ENCODE measurements at places on chromosomes 11 and 22.

DNA sequence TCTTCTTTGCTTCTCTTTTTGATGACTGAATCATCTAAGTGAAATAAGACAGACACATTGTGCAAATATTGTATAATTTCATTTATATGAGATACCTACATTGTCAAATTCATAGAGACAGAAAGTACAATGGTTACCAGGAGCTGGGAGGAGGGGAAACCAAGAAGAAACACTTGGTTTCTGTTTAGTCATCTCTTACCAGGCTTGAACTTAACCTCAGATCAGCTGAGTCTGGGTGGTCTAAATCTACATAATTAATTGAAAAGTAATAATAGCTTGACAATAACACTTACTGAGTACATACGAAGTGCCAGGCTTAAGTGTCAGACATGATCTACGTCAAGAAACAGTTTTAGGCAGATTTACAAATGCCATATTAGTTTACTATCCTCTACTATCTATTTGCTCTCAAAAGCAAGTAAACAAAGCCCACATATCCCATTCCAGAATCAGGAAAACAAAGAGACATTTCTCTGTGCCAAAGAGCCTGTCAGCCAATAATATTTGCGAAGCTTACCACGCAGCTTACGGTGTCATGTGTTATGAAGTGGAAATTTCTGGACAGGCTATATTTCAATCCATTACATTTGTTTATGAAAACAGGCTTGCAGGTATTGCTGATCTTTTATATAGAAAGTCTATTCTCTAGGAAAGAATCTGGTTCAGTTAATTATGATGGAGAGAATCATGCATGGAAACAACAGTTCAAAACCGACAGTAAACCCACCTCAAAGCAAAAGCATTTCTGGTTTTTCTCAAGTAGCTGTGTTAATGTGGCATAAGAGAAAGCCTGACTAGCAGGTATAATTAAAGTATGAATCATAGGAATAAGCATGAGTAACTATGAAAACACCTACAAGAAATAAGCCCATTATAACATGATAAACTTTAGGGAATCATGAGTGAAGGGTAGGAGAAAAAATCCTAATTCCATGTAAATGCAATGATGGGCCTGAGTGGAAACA is 2.7 kb upstream of the ARHGAP42 start:
- peak; percentile 28 for DNase-seq

DNA sequence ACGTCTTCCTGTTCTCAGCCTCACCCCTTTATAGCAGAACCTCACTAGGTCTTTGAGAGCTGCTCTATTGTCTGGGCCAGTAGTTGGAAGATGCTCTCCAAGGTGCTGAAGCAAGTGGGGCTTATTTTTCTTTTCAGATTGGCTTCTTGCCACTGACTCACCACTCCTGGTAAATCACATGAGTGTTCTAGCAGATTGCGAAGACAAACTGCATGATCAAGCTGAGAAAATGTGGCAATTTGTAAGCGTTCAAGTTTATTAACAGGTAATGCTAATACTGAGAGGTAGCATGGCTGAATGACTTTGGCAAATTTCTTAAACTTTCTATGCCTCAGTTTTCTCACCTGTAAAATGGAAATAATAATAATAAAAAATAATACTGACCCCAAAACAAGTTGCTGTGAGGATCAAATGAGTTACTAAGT is 59.2 kb downstream of the CACNG2 start:
- DNase-seq, result peak; percentile 95

GRCh38 chr11:102610200-102610599 is 14.9 kb downstream of the MMP20 start:
- DNase-seq, result no peak

- DNase-seq, result no peak
Observed at GRCh38 chr11:68146010-68146540, 24.9 kb upstream of the CHKA start.

GRCh38 chr11:70951139-70951804 is 301.1 kb downstream of the SHANK2 start:
- no peak for DNase-seq

- no peak for DNase-seq
Observed at GRCh38 chr11:102546923-102547471, 16.4 kb upstream of the MMP7 start.

GRCh38 chr11:126357055-126357962 is 1.8 kb downstream of the ST3GAL4 start:
- DNase-seq, result no peak

Data from fibroblast of mammary gland (primary cell).